ENCODE measurements at places on chromosomes 6 and 20.
A peak's percentile ranks its signal among the peaks of the same experiment; 100 is the strongest.

DNA sequence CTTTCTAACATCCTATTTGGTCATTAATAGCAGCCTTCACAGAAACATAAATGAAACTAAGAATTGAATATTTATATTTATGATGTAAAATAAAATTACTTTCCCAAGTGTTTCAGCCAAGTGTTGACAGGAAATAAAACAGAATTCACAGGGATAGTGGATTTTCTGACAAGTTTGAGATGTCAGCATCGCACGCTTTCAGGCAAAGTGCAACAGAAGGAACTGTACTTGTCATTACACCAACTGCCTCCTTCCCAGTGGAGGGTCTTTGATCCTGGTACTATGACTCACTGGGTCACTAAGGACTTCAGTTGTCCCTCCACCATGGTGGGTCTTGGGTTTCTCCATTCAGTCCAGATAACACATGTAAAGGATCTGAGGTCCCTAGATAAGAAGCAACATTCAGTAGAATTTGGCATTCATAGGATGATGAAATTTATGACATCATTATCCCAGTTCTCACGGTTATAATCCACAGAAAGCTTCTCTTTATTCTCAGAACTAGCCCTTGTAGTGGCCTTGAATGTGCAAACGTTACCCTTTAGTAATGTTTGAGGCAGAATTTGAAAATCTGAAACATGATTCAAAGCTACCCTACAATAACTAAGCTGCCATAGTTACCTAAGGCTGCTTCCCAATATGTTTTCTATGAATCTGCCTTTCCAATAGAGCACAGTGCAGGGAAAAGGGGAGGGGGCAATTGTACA is 3.8 kb upstream of the TNFAIP3 start:
- no peak overlapping the region for H3K27ac ChIP-seq
- peaks cover 8% of the 10 kb centered on the region for H3K36me3 ChIP-seq
- no peaks in the 10 kb centered on the region for H3K27me3 ChIP-seq
- peaks cover 40% of the 10 kb centered on the region for H3K4me1 ChIP-seq
- no peak for DNase-seq

- no peaks in the 10 kb centered on the region for H3K36me3 ChIP-seq
- H3K4me1 ChIP-seq: no peaks in the 10 kb centered on the region
- H3K27ac ChIP-seq: no peak overlapping the region
- no peak for DNase-seq
- no peaks in the 10 kb centered on the region for H3K27me3 ChIP-seq
Observed at GRCh38 chr6:8785223-8785622, 349.9 kb upstream of the SLC35B3 start.

- peaks cover 18% of the 10 kb centered on the region for H3K4me1 ChIP-seq
- no peak overlapping the region for H3K4me3 ChIP-seq
- peak; percentile 20 for DNase-seq
- H3K27ac ChIP-seq: no peak overlapping the region
- peaks cover 7% of the 10 kb centered on the region for H3K36me3 ChIP-seq
Observed at GRCh38 chr20:10476319-10476724, 41.2 kb downstream of the SLX4IP start.

DNA sequence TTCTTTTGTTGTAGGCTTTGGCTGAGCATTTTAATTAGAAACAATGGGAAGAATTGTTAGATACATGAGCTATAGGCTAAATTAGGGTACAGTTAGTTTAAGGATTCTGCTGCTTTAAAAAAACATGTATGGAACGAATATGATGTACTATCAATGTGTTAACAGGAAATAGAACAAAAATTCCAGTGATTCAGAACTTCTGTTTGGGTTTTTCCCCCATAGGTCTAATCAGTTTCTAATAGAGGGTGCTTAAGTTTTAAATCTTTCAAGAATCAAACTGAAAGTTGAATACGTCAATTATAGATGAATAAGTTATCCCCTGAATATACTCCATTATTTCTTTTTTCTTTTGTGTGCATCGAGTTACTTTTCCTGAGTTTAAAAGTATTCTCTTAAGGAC is 1.9 kb downstream of the TAB2 start:
- H3K27me3 ChIP-seq: no peaks in the 10 kb centered on the region
- peaks cover 44% of the 10 kb centered on the region for H3K4me1 ChIP-seq
- no peak for DNase-seq
- peak overlapping the region; percentile 93 for H3K4me3 ChIP-seq
- H3K27ac ChIP-seq: peak overlapping the region; percentile 97
- peaks cover 35% of the 10 kb centered on the region for H3K36me3 ChIP-seq

GRCh38 chr6:7152462-7152861 is 44.7 kb downstream of the RREB1 start:
- H3K4me1 ChIP-seq: peaks cover 77% of the 10 kb centered on the region
- no peaks in the 10 kb centered on the region for H3K27me3 ChIP-seq
- no peak overlapping the region for H3K27ac ChIP-seq
- DNase-seq: no peak

DNA sequence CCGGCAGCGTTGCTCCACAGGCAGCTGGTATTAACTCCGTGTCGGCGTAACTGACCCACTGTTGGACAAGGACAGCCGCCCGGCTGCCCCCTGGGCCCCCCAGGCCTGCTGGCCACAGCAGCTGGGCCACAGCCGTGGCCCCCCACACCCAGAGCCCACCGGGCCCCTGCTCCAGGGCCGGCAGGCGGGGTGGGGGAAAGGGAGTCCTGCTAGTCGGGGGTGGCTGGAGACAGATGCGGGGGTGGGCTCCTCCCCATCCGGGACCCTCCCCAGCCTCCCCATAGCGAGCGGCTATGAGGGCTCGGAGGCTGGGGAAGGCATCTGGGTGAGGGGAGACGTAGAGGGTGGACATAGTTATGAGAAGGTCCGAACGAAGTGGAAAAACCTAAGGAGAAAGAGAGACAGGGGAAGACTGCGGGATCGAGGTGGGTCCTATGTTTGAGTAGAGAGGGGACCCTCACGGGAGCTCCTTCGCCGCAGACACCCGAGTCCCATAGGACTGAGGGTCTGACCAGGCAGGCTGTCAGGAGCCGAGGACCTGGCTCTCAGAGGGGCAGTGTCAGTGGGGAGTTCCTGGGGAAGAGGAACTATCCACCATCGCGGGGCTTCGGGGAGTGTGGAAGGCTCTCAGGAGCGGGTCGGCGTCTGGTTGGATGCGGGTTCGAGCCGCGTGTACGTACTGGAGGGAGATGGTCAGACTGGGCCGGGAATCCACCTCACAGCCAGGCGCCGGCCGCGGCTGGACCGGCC is 511 bp downstream of the VARS1 start:
- H3K27ac ChIP-seq: peak overlapping the region; percentile 91
- peak overlapping the region; percentile 98 for H3K4me3 ChIP-seq
- no peak for DNase-seq
- H3K4me1 ChIP-seq: peaks cover 42% of the 10 kb centered on the region
- H3K27me3 ChIP-seq: no peaks in the 10 kb centered on the region

GRCh38 chr20:39019805-39020325 is 57.7 kb downstream of the DHX35 start:
- peak; percentile 72 for DNase-seq
- H3K4me1 ChIP-seq: peaks cover 59% of the 10 kb centered on the region
- peaks cover 75% of the 10 kb centered on the region for H3K36me3 ChIP-seq
- no peak overlapping the region for H3K4me3 ChIP-seq
- H3K27me3 ChIP-seq: no peaks in the 10 kb centered on the region

DNA sequence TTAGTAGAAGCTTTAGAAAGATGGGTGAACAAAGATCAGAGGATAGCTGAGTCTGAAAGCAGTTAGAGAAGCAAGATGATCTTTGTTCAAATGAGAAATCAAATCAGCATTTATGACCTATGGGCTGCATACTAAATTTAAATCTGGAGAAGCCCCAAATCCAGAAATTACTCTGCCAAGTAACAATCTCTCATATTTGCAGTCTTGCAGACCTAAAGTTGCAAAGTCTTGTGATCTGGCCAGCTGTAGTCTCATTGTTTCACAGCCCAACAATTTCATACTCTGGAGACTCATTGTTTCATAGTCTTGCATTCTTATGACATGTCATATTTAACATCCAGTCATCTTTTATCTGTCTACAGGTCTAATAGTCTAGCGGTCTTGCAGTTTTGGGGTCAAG is 364.9 kb upstream of the RSPO3 start:
- no peak overlapping the region for H3K27ac ChIP-seq
- H3K4me3 ChIP-seq: no peak overlapping the region
- H3K36me3 ChIP-seq: no peaks in the 10 kb centered on the region

GRCh38 chr6:127951172-127951917 is 50.5 kb upstream of the THEMIS start:
- peaks cover 48% of the 10 kb centered on the region for H3K4me1 ChIP-seq
- H3K36me3 ChIP-seq: peaks cover 4% of the 10 kb centered on the region
- H3K27ac ChIP-seq: peak overlapping the region; percentile 55

GRCh38 chr6:3340358-3340802 is 81.6 kb downstream of the PSMG4 start:
- DNase-seq: no peak
- no peaks in the 10 kb centered on the region for H3K27me3 ChIP-seq
- peaks cover 17% of the 10 kb centered on the region for H3K4me1 ChIP-seq
- no peak overlapping the region for H3K4me3 ChIP-seq
- no peak overlapping the region for H3K27ac ChIP-seq

- no peaks in the 10 kb centered on the region for H3K27me3 ChIP-seq
- H3K36me3 ChIP-seq: no peaks in the 10 kb centered on the region
- no peak overlapping the region for H3K27ac ChIP-seq
- no peaks in the 10 kb centered on the region for H3K4me1 ChIP-seq
- no peak for DNase-seq
Observed at GRCh38 chr6:63272397-63272796, 47.4 kb downstream of the LGSN start.

- H3K27ac ChIP-seq: no peak overlapping the region
- H3K27me3 ChIP-seq: peaks cover 14% of the 10 kb centered on the region
- no peaks in the 10 kb centered on the region for H3K36me3 ChIP-seq
- DNase-seq: no peak
- no peak overlapping the region for H3K4me3 ChIP-seq
Observed at GRCh38 chr6:10373642-10374359, 41.1 kb downstream of the TFAP2A start.

GRCh38 chr20:48920527-48921167 is 864 bp upstream of the ARFGEF2 start:
- peaks cover 40% of the 10 kb centered on the region for H3K4me1 ChIP-seq

DNA sequence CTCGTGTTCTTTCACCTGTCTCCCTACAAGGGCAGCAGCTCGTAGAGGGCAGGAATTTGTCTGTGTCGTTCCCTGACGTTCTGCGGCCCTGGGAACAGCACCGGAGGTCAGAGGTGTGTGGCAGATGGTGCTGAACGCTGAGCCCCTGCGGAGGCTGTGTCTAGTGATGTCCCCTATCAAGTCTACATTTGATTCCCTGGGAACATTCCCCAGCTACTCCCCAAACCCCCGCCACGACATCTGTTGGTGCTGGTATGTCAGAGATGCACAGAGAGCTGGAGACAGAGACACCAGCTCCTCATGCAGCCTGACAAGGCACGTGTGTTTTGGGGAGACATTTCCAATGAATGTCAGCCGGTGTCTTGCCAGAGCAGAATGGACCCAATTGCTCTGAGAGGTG is 7.7 kb downstream of the PMEPA1 start:
- H3K4me3 ChIP-seq: no peak overlapping the region
- H3K27me3 ChIP-seq: peaks cover 2% of the 10 kb centered on the region
- H3K27ac ChIP-seq: no peak overlapping the region
- H3K4me1 ChIP-seq: peaks cover 33% of the 10 kb centered on the region

GRCh38 chr6:128098000-128098581 is 197.2 kb upstream of the THEMIS start:
- DNase-seq: peak; percentile 14
- H3K4me3 ChIP-seq: no peak overlapping the region
- no peaks in the 10 kb centered on the region for H3K27me3 ChIP-seq
- peaks cover 16% of the 10 kb centered on the region for H3K4me1 ChIP-seq
- H3K27ac ChIP-seq: no peak overlapping the region

DNA sequence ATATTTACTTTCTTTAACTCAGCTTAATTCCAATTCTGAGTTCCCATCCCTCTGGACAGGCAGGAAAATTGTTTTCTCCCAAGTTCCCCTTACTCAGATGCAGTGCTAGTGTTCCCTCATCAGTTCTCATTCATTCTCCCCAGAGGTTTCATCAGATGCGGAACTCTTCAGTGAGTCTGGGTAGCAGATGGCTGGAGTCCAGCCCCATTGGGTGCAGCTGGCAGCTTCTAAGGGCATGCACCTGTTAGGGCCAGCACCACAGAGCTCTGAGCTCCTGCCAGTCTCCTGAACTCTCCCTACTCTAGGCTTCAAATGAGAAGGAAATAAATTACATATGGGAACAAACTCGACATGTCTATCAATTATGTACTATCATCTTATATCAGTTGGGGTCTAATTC is 76.6 kb downstream of the SOD2 start:
- no peak overlapping the region for H3K27ac ChIP-seq
- H3K4me1 ChIP-seq: no peaks in the 10 kb centered on the region
- no peaks in the 10 kb centered on the region for H3K27me3 ChIP-seq
- no peak overlapping the region for H3K4me3 ChIP-seq
- DNase-seq: no peak
- H3K36me3 ChIP-seq: peaks cover 23% of the 10 kb centered on the region

DNA sequence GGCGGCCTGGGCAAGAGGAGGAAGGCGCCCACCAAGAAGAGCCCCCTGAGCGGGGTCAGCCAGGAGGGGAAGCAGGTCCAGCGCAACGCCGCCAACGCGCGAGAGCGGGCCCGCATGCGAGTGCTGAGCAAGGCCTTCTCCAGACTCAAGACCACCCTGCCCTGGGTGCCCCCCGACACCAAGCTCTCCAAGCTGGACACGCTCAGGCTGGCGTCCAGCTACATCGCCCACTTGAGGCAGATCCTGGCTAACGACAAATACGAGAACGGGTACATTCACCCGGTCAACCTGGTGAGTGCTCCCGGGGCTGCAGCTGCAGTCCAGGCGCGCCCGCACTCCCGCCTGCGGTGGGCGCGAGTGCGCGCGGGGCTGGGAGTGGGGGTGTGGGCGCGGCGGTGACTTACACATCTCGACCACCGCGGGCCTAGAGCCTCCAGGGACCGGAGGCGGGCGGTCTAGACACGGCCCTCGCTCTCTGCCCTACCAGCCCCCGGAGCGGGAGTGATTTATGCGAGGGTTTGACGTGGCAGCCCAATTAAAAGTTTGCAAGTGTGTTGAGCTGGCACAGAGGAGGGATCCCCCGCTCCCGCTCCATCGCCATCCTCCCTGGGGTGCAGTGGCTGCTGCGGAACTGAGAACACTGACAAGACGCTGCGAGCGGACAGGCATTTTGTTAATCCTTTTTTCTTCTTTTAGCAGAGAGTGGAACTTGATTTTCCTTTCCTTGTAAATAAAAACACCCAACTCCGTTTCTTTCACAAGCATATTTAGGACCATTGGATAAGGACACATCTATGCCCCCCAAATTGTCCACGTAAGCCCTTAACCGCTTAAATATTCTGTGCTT is 867 bp downstream of the TCF21 start:
- H3K27ac ChIP-seq: no peak overlapping the region
- peaks cover 40% of the 10 kb centered on the region for H3K4me1 ChIP-seq
- no peaks in the 10 kb centered on the region for H3K36me3 ChIP-seq
- no peak overlapping the region for H3K4me3 ChIP-seq
- peak; percentile 27 for DNase-seq
- peaks cover 77% of the 10 kb centered on the region for H3K27me3 ChIP-seq

All from activated CD4-positive, alpha-beta memory T cell treated with anti-CD3 and anti-CD28 coated beads for 36 hours (primary cell).